ENCODE measurements at places on chromosomes 3 and 15.

- DNase-seq, result no peak
Observed at GRCh38 chr3:150460484-150460883, 52.4 kb downstream of the TSC22D2 start.

DNA sequence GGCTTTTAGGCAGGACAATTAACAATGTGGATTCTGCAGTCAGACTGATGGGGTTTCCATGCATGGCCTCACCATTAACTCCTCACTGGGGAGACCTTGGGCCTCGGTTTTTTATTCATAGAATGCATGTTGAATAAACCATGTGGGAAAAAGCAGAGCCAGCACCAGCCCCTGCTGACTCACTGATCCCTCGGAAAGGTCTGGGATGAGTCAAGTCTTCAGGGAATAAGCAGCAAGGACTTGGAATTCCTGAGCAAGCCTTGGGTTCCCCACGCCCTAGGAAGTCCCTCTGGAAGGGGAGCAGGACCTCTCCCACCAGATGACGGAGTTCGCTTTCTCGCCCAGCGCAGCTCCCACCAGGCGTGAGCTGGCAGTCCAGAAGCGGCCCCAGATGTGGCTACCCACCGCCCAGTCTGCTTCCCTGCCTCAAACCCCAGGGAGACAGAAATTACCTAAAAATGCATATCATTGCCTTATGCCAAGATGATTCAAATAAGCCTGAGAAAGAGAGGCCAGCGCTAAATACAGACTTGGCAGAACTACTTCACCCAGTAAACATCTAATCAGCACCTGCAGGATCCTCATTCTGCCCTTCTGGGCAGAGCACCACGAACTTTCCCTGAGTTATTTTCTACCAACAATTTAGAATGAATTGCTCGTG is 45.4 kb downstream of the BTD start:
- DNase-seq, result no peak

DNA sequence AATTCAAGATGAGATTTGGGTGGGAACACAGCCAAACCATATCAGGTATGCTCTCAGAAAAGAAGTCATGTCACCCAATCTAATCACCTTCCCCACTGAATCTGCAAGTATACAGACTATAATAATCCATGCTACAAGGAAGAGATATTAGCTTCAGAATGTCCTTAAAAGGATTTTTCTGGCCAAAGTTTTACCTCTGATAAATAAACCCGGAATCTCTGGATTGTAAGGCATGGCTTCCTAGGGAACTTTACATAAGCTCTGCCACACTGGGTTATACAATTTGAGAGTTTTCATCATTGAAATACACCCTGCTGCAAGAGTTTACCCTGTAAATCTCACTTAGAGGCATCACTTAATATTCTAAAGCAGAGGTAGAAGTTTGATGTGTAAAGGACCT is 330.5 kb upstream of the KCNMB2 start:
- no peak for DNase-seq

GRCh38 chr15:99249270-99249841 is at the start of gene TTC23:
Gene TTC23 (minus strand): TSS chr15:99249581. CDS start chr15:99228712, 20,869 bp downstream.
- DNase-seq, result no peak

GRCh38 chr15:68739390-68740080 is 81.2 kb downstream of the ANP32A start:
- no peak for DNase-seq

DNA sequence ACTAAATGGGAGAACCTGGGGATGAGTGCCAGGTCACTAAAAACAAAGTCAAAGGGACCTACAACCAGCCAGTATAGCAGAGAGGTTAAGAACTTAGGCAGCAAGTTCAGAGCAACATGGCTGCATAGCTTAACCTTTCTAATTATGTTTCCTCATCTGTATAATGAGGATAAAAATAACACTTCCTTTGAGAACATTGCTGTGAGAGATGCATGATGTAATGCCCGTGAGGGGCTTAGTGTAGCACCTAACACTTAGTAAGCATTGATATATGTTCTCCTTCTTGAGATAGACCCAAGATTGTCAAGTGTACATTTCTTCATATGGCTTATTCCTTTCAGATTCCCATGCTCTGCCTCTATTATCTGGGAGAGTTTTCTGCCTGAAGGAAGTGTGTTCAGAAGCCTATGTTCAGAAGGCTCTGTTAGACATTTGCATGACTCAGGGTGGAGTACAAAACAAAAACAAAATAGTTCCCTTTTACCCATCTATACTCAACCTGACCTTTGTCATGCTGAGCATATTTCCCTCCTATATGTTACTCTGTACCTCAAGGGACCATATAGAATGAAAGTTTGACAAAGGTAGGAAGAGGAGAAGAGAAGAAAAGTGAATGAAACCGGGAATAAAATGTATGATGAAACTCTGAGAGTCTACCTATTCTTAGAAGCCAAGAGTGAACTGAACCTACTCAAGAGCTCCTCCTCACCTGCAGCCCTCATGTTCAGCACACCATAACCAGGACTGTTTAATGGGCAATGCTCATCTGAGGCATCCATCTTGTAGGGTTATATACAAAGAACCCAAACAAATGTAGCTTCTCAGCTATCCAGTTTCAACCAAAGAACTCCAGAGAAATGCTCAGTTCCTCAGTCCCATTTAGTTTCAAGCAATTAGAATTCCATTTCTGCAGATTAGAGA is 70.7 kb upstream of the KCNMB2 start:
- DNase-seq, result no peak

DNA sequence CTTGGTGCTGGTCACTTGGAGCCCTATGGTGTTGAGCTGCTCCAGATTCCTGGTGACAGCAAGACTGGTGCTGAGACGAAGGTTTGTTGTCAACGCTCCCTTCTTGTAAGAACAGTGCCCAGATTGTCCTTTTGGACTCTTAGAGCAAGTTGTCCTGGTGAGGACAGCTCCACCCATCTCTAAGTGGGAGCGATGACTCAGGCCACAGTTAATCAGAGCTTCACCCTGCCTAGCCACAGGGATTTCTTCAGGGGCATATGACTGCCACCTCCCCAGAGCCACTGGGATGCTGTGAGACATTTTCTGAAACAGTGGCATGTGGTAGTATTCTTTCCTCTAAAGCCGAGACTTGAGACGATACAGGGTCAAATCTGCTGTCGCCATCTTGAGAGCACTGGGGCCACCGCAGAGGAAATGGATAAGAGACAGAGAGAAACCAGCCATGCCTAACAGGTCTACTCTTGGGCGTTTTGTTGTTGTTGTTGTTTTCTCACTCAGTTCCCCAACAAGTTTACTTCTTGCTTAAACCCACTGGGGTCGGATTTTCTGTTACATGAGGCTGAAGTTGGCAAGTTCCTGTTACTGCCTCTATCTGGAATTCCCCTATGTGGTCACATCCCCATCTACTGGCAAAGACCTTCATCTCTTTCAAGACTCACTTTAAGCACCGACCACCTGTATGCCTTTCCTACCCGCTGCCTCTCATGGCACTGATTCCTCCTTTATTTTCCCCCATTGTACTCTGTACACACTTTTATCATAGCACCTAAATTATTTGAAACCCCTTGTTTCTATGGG is 16.0 kb upstream of the PCOLCE2 start:
- DNase-seq, result no peak

DNA sequence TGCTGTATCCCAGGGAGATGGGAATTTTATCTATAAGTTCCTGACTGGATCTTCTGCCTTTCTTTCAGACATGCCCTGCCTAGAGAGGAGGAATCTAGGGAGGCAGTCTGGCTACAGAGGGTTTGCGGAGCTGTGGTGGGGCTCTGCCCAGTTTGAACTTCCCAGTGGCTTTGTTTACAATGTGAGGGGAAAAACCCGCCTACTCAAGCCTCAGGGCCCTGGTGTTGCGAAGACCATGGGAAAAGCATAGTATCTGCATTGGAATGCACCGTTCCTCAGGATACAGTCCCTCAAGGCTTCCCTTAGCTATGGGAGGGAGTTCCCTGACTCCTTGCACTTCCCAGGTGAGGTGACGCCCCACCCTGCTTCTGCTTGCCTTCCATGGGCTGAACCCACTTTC is 168.7 kb downstream of the TMEM108 start:
- no peak for DNase-seq

GRCh38 chr15:85003593-85004312 is 22.1 kb downstream of the PDE8A start:
- DNase-seq, result no peak

- no peak for DNase-seq
Observed at GRCh38 chr3:20760981-20761380, 575.0 kb upstream of the SGO1 start.

DNA sequence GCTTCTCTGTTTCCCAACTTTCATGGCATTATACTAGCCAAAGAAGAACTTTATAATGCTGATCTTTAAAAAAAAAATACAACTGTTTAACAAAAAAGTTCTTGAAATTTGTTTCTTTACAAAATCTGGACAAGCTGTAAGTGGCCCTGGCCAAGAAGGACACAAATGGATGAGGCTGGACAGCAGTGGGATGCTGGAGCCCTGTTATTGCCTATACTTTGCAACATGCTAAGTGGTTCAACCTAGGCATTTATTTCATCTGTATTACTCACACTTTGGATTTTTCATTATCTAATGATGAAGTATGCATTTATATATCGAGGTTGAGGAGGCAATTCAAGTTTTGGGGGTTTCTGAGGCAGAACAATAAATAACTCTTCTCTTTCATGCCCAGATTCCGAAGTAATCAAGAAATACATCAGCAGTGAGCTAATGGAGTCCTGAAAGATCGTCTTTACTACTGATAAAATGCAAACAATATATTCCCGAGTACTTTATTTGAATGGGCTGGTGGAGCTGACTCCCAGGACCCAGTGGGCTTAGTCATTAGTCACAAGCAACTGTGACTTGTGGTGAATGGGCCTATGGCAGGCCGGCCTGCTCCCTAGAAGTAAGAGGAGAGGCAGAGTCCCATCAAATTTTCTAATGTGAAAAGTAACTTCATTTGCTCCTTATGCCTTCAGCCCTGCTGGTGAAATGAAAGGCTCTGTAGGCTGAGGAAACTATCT is 177.3 kb upstream of the DPH6 start:
- DNase-seq, result no peak

DNA sequence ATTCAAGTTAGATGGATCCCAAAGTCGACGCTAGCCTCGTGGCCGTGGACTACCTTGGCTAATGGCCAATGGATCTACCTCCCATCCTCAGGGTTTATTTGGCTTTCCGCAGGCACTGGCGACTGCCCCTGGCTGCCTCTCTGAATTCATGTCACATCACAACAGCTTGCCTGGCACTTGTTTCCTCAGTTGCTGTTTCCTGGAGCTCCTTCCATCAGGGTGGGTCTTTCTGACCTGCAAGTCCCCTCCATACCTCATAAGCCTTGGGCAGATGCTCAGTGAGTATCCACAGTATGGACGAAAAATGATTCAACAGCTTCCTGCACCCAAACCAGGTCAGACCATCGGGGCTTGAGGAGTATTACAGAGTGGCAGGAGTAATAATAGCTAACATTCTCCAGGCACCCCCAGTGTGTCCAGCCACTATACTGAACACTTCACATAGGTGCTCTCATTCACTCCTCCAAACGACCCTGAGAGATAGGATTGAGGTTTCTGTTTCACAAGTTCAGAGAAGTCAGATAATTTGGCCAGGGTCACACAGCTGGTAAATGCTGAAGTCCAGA is 311.5 kb downstream of the TLE3 start:
- no peak for DNase-seq

- no peak for DNase-seq
Observed at GRCh38 chr15:83889995-83890394, 236.1 kb downstream of the ADAMTSL3 start.

DNA sequence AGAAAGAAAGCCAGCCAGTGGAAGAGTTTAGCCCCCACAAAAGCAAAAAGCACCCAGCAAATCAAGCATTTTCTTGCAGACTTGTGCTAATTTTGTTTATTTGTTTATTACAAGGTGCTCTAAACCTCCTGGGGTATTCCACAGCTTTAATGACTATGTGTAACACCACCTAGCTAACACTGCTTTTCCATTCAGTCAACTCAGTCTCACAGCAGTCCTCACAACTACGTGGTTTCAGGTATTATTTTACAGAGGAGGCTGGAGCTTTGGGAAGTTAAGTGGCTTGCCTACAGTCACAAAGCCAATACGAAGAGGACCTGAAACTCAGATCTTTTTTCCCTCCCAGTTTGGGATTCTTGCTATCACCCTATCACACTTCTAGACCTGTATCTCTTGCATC is 14.8 kb downstream of the SOX14 start:
- no peak for DNase-seq

DNA sequence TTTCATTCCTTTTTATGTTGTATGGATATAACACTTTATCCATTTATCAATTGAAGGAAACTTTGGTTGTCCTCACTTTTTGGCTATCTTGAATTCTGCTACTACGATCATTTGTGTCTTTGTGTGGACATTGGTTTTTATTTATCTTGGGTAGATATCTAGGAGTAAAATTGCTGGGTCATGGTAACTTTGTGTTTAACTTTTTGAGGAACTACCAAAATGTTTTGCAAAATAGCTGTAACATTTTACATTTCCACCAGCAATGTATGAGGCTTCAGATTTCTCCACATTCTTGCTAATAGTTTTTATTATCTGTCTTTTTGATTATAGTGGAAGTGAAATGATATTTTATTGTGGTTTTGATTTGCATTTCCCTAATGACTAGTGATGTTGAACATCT is 55.6 kb downstream of the TLNRD1 start:
- DNase-seq, result no peak

- DNase-seq, result no peak
Observed at GRCh38 chr3:39196671-39197356, 4.4 kb upstream of the XIRP1 start.

- DNase-seq, result no peak
Observed at GRCh38 chr3:78992400-78992799, 775.4 kb downstream of the ROBO1 start.

DNA sequence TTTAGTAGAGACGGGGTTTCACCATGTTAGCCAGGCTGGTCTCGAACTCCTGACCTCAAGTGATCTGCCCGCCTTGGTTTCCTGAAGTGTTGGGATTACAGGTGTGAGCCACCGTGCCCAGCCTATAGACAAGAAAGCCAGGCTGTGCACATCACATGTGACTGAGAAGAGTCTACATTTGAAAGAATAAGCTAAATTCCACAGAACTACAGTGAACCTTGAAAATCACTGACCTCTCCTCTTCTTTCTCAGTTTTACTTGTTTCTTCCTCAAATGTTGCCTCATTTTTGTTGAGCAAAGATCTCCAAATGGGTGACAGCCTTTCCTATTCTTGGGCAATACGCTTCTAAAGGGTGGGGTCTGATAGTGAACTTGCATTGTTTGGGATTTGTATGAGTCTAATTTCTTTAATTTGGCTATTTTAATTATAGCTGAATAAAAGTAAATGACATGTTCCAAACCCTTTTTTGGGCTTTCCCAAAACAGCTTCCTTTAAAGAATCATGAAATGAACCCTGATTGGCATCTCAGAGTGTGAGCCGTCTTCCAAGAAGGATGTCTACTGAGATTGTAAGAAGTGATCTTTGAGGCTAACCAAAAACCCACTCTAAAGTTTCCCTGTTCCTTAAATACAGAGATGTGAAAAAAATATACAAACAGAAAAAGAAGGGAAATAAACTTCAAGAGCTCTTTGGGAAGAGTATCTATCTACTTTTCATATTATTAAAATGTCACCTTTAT is 21.6 kb upstream of the SPTBN5 start:
- DNase-seq, result no peak

GRCh38 chr3:22858486-22858885 is 344.6 kb upstream of the UBE2E2 start:
- no peak for DNase-seq

- no peak for DNase-seq
Observed at GRCh38 chr3:192545333-192545732, 182.0 kb downstream of the FGF12 start.

- DNase-seq, result no peak
Observed at GRCh38 chr15:64653757-64654156, 121.6 kb downstream of the RBPMS2 start.

Measured in stimulated activated CD8-positive, alpha-beta memory T cell treated with anti-CD3 and anti-CD28 coated beads, Interleukin-15, amount 100 ng/mL, for 48 hours (primary cell).